ENCODE measurements at places on chromosomes 12 and 14. TPM values are rescaled to one million over a fixed set of nuclear protein-coding genes. Genes with fewer than 3 reads are reported as not detected.

SPTB gene
- total RNA-seq, result 3.8 TPM

KRT83 gene
- not detected for total RNA-seq

LYZ gene
- 121 TPM for total RNA-seq

RPS6KL1 gene
- total RNA-seq, result 0.83 TPM

HPD gene
- not detected for total RNA-seq

SLCO1C1 gene
- not detected for total RNA-seq

KRT3 gene
- total RNA-seq, result 0.57 TPM

SMOC1 gene
- 1.1 TPM for total RNA-seq

TAS2R42 gene
- total RNA-seq, result not detected

USP30 gene
- total RNA-seq, result 8.0 TPM

GPRC5D gene
- total RNA-seq, result 0.95 TPM

SLC17A8 gene
- total RNA-seq, result not detected

EMP1 gene
- 3,093 TPM for total RNA-seq

EP400 gene
- 10.1 TPM for total RNA-seq

PTPRO gene
- total RNA-seq, result not detected

LRCOL1 gene
- total RNA-seq, result not detected

ASIC1 gene
- 1.7 TPM for total RNA-seq

CEBPE gene
- total RNA-seq, result not detected

RBP5 gene
- total RNA-seq, result 0.53 TPM

ADGRD1 gene
- 2.2 TPM for total RNA-seq

KRT80 gene
- 12.0 TPM for total RNA-seq

DNAAF2 gene
- 8.4 TPM for total RNA-seq

DAO gene
- total RNA-seq, result not detected

TCL1B gene
- not detected for total RNA-seq
